Bronchial epithelial cell (primary cell): ENCODE measurements at places on chromosomes 1 and 21. TPM values are rescaled to one million over a fixed set of nuclear protein-coding genes. Genes with fewer than 3 reads are reported as not detected.

GRCh38 chr1:244955661-244956060 is 91.3 kb upstream of the HNRNPU start:
- no peak for DNase-seq

DNA sequence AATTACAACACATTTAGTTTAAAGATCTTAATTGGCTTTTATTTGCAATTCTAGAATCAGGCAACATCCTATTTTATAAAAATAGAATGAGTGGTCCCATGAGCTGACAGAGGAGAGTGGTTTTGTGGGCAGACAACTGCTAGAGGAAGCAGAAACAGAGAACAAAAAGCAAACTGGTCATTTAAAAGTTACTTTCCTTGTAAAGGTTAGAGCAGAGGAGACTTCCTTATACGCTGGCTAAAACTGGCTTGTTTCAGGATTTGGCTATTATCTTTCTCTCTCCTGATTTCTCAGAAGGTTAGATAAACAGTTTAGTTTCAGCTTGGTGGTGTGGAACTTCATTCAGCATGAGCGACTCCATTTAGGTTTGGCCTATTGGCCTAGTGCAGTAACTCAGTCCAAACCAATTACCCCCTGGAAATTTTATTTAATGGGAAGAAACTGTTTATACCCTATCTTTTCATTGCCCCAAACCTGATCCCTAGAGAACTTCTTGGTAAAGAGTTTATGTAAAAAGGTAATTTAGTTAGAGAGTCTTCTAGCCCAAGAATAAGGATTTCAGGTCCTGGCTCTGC is 32.2 kb upstream of the IL20 start:
- no peak for DNase-seq

Gene TSSK3
- total RNA-seq: 0.26 and 0.64 TPM in 2 replicates

- no peak for DNase-seq
Measured at GRCh38 chr1:78559680-78560079, 60.6 kb upstream of the IFI44L start.

GRCh38 chr1:32172621-32173245 is 6.7 kb upstream of the TXLNA start:
- peak; percentile 72 for DNase-seq

DNA sequence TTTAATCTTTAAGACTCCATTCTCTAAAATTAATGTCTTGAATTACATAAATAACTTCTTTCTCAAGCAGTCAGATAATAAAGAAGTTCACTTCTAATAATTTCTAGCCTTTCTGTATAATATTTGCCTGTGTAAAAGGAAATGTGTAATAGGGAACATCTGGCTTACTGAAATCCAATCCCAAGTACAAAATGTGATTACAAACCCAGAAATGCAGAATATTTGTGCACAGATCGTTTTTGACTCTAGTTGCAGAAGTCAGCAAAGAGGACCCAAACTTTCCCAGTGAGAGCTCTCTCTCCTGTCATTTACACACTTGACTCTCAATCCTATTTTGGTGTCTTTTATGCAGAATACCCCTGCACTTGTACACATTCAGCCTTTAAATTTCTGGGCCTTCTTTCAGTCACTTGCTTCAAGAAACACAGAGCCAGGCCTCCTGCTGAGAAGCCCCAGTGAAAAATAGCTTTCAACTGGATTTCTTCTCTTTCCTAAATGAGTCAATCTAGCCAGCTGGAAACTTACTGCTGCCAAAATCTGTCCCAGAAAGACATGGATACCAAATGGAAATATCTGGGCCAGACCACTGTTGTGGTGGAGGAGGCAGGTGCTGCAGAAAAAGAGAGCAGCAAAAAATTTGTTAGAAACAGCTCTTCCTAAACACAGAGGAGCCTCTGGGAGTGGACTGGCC is 68.5 kb upstream of the ADAM30 start:
- no peak for DNase-seq

GRCh38 chr1:114423455-114423854 is 87.5 kb downstream of the TRIM33 start:
- no peak for DNase-seq

Gene ITLN2
- 0.26 TPM in 1 of 2 replicates, not detected in the other for total RNA-seq
